ENCODE measurements at places on chromosomes 4 and X. TPM values are rescaled to one million over a fixed set of nuclear protein-coding genes. Genes with fewer than 3 reads are reported as not detected.

The NEXMIF gene
- 0.98 TPM for total RNA-seq

The OPHN1 gene
- 11.5 TPM for total RNA-seq

The FGD1 gene
- total RNA-seq: 8.1 TPM

The NRK gene
- total RNA-seq: 0.49 TPM

DNA sequence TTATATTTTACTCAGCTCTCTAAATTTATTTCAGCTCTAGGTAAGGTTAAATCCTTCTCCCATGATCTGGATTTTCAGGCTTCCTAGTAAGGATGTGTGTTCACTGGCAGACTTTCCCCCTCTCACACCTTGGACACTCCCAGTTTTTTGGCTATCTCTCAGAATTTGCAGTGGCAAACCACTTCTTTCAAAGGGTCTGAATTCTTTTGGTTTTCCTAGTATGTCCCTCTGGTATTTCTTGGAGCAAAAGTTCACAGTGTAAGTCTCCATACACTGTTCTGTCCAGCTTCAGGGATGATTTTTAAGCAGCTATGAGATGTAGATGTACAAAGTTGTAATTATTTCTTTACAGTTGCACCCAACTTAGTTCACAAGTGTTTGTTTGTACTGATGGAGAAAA is 653.8 kb upstream of the GALNT7 start:
- no peak for DNase-seq
- no peak overlapping the region for H3K27ac ChIP-seq
- no peaks in the 10 kb centered on the region for H3K36me3 ChIP-seq
- H3K4me3 ChIP-seq: no peak overlapping the region
- no peaks in the 10 kb centered on the region for H3K27me3 ChIP-seq
- H3K4me1 ChIP-seq: no peaks in the 10 kb centered on the region

GRCh38 chr4:138297743-138298405 is 55.7 kb upstream of the SLC7A11 start:
- H3K36me3 ChIP-seq: no peaks in the 10 kb centered on the region
- H3K4me3 ChIP-seq: no peak overlapping the region
- no peaks in the 10 kb centered on the region for H3K4me1 ChIP-seq
- no peak for DNase-seq

DNA sequence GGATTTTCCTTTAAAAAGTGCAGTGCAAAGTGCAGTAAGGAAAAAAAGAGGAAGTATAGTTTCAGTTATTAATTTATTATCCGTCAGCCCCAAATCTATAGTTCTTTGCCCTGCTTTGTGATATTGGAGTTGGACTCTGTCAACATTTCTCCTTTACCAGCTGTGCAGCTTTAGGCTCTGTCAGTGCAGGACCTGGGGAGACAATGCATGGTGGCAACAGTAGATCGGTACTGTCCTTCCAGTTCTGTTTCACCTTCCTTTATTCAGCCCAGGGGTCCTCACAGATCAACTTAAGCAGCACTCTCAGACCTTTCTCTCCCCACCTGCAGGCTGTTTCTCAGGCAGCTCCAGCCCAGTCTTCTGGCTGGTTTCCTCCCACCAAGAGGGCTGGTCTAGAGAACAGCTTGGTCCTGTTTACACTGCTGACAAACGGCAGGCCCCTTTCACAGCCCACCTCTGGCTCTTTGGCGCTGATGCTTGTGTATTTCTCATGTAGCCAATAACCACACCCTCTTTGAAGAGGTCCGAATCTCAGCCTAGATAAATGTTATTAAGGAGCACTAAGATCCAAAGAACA is 71.6 kb downstream of the MCUB start:
- no peak overlapping the region for H3K27ac ChIP-seq
- no peaks in the 10 kb centered on the region for H3K27me3 ChIP-seq
- no peaks in the 10 kb centered on the region for H3K4me1 ChIP-seq
- H3K4me3 ChIP-seq: no peak overlapping the region
- no peak for DNase-seq

- H3K4me1 ChIP-seq: peaks cover 7% of the 10 kb centered on the region
- H3K4me3 ChIP-seq: no peak overlapping the region
- H3K27me3 ChIP-seq: no peaks in the 10 kb centered on the region
- no peak for DNase-seq
- no peaks in the 10 kb centered on the region for H3K36me3 ChIP-seq
Measured at GRCh38 chrX:2831471-2832228, 2.9 kb downstream of the GYG2 start.

DNA sequence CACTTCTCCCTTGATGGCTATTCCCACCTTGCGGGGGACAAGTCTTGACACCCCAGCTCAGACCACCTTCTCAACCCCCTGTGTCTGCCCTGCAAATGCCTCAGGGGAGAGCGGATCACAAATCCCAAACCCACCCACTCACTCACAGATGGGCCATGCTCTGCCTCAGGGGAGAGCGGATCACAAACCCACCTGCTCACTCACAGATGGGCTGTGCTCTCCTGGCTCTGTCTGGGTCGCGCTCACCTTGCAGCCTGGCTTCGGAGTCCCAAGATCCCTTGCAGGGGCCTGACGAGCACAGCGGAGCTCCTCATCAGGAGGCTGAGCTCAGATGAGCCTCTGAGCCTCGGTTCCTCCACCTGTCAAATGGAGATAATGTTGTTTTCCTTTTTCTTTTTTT is 38.6 kb downstream of the HTRA3 start:
- no peaks in the 10 kb centered on the region for H3K27me3 ChIP-seq
- DNase-seq: no peak
